Left lung (tissue), 14 donors: ENCODE measurements at places on chromosomes 4 and X. TPM values are rescaled to one million over a fixed set of nuclear protein-coding genes. Genes with fewer than 3 reads are reported as not detected.

The CFP gene
- total RNA-seq: 7.6 TPM

The GLRA2 gene
- not detected for total RNA-seq

The TLR10 gene
- total RNA-seq: 0.15 TPM

The EGF gene
- 4.2 TPM for total RNA-seq

DNA sequence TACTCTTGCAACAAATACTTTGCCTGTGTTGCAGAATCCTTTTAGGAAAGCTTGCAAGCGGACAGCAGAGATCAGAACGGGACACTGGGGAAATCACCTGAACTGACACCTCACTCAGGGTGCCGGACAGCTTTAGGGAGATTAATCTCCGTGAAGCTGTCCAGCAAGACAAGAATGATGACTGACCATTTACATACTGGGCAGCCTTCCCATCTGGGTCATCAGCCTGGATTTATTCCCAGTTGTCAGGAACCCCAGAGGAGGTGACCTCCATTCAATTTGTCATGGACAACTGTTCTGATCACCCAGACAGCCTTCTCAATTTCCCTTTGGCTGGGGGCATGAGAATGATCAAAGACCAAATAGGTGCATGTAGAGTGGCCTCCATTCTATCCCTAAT lies 93.0 kb upstream of the EGFL6 start:
- no peak overlapping the region for H3K27ac ChIP-seq
- H3K4me1 ChIP-seq: no peaks in the 10 kb centered on the region
- H3K27me3 ChIP-seq: no peaks in the 10 kb centered on the region
- no peak for DNase-seq

GRCh38 chr4:1030559-1030958 lies 19.1 kb downstream of the FGFRL1 start:
- no peaks in the 10 kb centered on the region for H3K36me3 ChIP-seq
- DNase-seq: no peak
- no peak overlapping the region for H3K4me3 ChIP-seq

DNA sequence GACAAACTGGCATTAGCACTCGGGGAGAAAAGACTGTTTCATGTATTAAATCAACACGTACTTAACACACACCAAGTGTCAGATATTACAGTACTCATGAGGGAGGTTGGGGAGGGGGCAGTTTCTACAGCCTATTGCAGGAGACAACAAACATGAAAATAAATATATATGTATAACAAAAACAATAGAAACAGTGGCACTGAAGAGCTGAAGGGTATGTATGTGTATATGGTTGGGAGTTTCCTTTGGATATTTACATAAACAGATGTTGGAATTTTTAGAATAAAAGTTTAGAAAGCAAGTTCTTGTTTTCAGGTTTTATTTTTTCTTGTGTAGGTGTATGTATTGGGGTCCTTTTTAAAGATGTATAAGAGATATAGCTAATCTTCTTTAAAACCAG lies 133.5 kb downstream of the ELOVL6 start:
- no peaks in the 10 kb centered on the region for H3K36me3 ChIP-seq
- DNase-seq: no peak
- no peaks in the 10 kb centered on the region for H3K4me1 ChIP-seq
- no peaks in the 10 kb centered on the region for H3K27me3 ChIP-seq
- H3K27ac ChIP-seq: no peak overlapping the region

- DNase-seq: no peak
- peaks cover 7% of the 10 kb centered on the region for H3K27me3 ChIP-seq
- no peak overlapping the region for H3K4me3 ChIP-seq
- no peak overlapping the region for H3K27ac ChIP-seq
- H3K36me3 ChIP-seq: no peaks in the 10 kb centered on the region
Observed at GRCh38 chrX:44068043-44068442, 94.9 kb upstream of the NDP start.

- peaks cover 46% of the 10 kb centered on the region for H3K36me3 ChIP-seq
- no peak overlapping the region for H3K27ac ChIP-seq
- DNase-seq: no peak
- H3K4me3 ChIP-seq: no peak overlapping the region
- H3K4me1 ChIP-seq: peaks cover 24% of the 10 kb centered on the region
Observed at GRCh38 chr4:26388671-26389070, 67.9 kb downstream of the RBPJ start.

GRCh38 chr4:3464911-3465697 lies 2.0 kb downstream of the DOK7 start:
- no peak overlapping the region for H3K4me3 ChIP-seq
- peaks cover 6% of the 10 kb centered on the region for H3K27me3 ChIP-seq
- H3K27ac ChIP-seq: no peak overlapping the region
- DNase-seq: no peak

- no peaks in the 10 kb centered on the region for H3K36me3 ChIP-seq
- H3K4me3 ChIP-seq: no peak overlapping the region
- no peak for DNase-seq
- H3K4me1 ChIP-seq: no peaks in the 10 kb centered on the region
- no peaks in the 10 kb centered on the region for H3K27me3 ChIP-seq
Observed at GRCh38 chr4:35520059-35520458, 724.3 kb downstream of the ARAP2 start.

The ARHGAP36 gene
- total RNA-seq: not detected

DNA sequence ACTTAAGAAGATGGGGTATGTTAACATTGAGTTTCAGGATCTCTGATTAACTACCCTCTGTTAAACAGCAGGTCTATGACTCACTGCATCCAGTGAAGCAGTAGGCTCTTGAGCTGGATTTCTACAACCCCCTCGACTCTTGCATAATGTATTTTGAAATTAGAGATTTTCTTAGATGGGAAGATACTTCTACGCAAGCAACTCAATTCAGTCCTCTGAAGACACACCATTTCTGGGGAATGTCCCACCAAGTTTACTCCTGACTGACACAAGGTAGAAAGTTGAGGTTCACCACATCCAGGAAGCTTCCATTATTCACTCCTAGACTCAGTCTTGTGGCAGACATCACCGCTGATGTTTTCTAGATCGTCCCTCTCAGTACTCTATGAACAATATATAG lies 12.9 kb downstream of the PALLD start:
- H3K36me3 ChIP-seq: no peaks in the 10 kb centered on the region
- no peaks in the 10 kb centered on the region for H3K27me3 ChIP-seq
- H3K4me3 ChIP-seq: no peak overlapping the region
- H3K27ac ChIP-seq: no peak overlapping the region

GRCh38 chrX:153411988-153412574 lies 809 bp downstream of the ZFP92 start:
- no peak overlapping the region for H3K27ac ChIP-seq
- H3K4me1 ChIP-seq: peaks cover 8% of the 10 kb centered on the region
- H3K27me3 ChIP-seq: no peaks in the 10 kb centered on the region
- H3K36me3 ChIP-seq: no peaks in the 10 kb centered on the region
- peak overlapping the region; percentile 43 for H3K4me3 ChIP-seq

DNA sequence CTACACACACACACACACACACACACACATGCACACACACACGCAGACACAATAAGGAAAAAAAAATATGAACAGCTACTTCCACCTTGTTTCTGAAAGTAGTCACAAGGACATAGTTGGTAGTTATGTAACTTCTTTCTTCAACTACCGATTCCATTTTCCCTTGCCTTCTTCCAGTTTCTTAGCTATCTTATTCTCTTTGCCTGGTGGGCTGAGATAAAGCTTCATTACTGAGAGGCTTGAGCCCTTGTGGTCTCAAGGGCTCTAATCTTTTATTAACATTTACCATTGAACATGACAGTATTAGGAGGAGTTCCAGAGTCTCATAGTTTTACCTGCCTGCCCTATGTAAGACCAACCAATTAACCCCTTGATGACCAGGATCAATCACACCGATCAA lies 8.9 kb upstream of the SMIM10 start:
- H3K27me3 ChIP-seq: no peaks in the 10 kb centered on the region
- H3K27ac ChIP-seq: no peak overlapping the region

GRCh38 chrX:55716937-55717336 lies 612 bp upstream of the RRAGB start:
- DNase-seq: no peak
- peaks cover 14% of the 10 kb centered on the region for H3K4me1 ChIP-seq
- H3K4me3 ChIP-seq: peak overlapping the region; percentile 60
- H3K27ac ChIP-seq: peak overlapping the region; percentile 92

The TEX11 gene
- total RNA-seq: not detected

- H3K27ac ChIP-seq: no peak overlapping the region
- H3K4me3 ChIP-seq: no peak overlapping the region
- DNase-seq: no peak
- H3K27me3 ChIP-seq: no peaks in the 10 kb centered on the region
Observed at GRCh38 chr4:107757864-107758476, 37.9 kb upstream of the PAPSS1 start.

The GAGE2A gene
- not detected for total RNA-seq

GRCh38 chr4:185597532-185598188 lies 62.4 kb upstream of the PDLIM3 start:
- no peak overlapping the region for H3K4me3 ChIP-seq
- no peaks in the 10 kb centered on the region for H3K4me1 ChIP-seq
- H3K36me3 ChIP-seq: no peaks in the 10 kb centered on the region
- H3K27ac ChIP-seq: no peak overlapping the region
- peak; percentile 52 for DNase-seq

DNA sequence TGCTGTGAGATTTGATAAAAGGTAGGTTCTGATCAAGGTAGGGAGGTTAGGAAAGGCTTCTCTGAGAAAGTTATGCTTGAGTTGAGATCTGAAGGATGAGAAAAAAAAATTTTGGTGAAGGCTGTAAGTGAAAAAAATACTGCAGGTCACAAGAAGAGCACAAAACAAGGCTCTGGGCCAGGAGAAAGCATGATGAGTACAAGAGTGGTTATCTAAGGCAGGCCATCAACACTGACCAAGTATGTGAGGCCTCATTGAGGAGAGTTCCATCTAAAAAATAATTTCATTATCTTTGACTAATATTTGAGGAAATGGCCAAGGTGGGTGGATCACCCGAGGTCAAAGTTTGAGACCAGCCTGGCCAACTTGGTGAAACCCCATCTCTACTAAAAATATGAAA lies 71.6 kb upstream of the SLC4A4 start:
- H3K4me3 ChIP-seq: no peak overlapping the region
- DNase-seq: no peak
- H3K36me3 ChIP-seq: no peaks in the 10 kb centered on the region
- H3K4me1 ChIP-seq: no peaks in the 10 kb centered on the region
- no peaks in the 10 kb centered on the region for H3K27me3 ChIP-seq

GRCh38 chr4:309807-310206 lies 4.5 kb upstream of the ZNF732 start:
- H3K27me3 ChIP-seq: peaks cover 17% of the 10 kb centered on the region
- H3K4me3 ChIP-seq: no peak overlapping the region
- no peak for DNase-seq
- H3K27ac ChIP-seq: no peak overlapping the region

The ENPP6 gene
- 0.21 TPM for total RNA-seq

GRCh38 chr4:174697896-174698295 lies 131.2 kb downstream of the GLRA3 start:
- no peaks in the 10 kb centered on the region for H3K36me3 ChIP-seq
- H3K27me3 ChIP-seq: no peaks in the 10 kb centered on the region
- no peak for DNase-seq
- no peak overlapping the region for H3K27ac ChIP-seq
- no peak overlapping the region for H3K4me3 ChIP-seq
- H3K4me1 ChIP-seq: peaks cover 4% of the 10 kb centered on the region

The MAP9 gene
- 12.2 TPM for total RNA-seq

DNA sequence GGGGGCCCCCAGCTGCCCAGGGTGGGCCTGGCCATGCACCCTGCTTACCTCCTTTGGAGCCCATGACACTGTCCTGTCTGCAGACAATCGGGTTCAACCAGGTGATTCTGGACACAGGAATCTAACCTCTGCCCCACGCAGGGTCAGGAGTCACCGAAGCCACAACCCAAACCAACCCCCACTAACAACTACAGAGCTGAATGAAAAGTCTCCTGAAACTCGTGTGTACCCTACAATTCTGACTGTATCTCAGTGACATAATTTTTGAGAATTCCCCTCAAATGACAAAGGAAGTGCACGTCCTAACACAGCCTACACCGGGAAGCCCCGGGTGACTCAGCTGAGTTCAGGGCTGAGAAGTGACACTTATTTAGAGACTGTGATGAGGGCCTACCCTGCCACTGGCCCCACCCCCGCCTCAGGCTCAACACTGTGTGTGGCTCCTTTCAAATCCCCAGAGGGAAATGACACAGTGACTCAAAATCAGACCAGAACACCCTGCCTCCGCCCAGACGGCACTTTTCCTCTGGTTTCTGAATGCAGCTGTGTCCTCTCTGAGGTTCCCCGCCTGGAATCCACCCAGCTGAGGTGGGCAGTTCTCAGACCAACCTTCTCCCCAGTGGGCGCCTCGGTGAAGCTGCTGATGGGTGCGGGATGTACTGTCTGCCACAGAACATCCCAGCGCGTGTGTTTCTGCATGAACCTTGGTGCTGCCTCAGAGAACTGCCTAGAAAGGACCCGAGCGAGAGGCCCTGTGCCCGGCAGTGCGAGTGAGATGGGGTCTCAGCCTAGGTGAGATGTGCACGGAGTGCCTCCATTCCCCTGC lies 9.9 kb downstream of the TNIP2 start:
- peak; percentile 31 for DNase-seq
- no peaks in the 10 kb centered on the region for H3K27me3 ChIP-seq
- H3K27ac ChIP-seq: peak overlapping the region; percentile 76
- peaks cover 38% of the 10 kb centered on the region for H3K4me1 ChIP-seq
- H3K4me3 ChIP-seq: no peak overlapping the region
- no peaks in the 10 kb centered on the region for H3K36me3 ChIP-seq

DNA sequence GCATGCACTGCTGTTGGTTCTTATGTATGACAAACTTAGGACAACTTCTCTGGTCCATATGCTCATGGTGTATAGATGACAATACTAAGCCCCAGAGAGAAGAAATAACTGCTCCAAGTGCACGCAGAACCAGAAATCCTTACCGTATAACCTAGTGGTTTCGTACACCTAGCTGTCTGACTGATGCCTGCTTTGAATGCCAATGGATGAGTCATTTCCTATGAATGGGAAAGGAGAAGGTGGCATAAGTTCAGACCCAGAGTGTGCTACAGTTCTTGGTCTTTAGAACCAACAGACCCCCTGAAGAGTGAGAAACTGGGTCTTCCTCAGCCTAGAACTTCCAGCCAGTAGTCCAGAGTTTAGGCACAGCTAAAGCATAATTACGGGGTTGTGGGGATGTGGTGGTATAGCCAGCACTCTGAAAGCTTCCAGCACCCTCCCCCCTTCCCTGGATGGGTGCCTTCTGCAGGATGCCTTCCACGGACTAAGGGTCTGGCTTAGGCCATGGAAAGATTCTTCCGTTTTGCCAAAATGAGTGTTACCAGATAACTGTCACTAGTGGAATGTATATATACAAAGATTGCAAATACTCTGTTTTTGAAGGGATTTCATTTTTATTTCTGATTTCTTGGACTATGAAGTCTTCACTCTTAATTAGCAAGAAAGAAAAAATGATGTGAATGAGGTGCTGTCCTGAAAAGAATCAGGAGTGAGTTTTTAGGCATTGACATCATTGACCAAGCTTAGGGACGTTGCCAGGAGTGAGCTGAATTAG lies 84.6 kb upstream of the PACRGL start:
- DNase-seq: peak; percentile 73
- no peak overlapping the region for H3K4me3 ChIP-seq
- H3K4me1 ChIP-seq: no peaks in the 10 kb centered on the region
- H3K27ac ChIP-seq: no peak overlapping the region
- no peaks in the 10 kb centered on the region for H3K27me3 ChIP-seq
